Psoas muscle (tissue), 8 donors: ENCODE measurements at places on chromosomes 1 and 21.

DNA sequence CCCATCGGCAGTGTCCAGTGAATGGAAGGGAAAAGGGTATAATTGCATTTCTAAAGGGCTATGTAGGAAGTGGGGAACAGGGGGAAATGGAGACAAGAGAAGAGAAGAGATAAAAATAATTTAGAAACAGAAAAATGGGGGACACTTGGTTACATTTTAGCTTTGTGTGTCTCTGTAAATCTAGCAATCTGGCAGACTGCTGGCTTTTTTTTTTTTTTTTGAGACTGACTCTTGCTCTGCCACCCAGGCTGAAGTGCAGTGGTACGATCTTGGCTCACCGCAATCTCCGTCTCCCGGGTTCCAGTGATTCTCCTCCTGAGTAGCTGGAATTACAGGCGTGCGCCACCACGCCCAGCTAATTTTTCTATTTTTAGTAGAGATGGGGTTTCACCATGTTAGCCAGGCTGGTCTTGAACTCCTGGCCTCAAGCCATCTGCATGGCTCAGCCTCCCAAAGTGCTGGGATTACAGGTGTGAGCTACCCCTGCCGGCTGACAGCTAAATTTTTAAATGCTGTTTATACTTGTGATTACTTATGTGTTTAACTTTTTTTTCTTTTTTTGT lies 53.4 kb downstream of the AGPAT3 start:
- DNase-seq = no peak

DNA sequence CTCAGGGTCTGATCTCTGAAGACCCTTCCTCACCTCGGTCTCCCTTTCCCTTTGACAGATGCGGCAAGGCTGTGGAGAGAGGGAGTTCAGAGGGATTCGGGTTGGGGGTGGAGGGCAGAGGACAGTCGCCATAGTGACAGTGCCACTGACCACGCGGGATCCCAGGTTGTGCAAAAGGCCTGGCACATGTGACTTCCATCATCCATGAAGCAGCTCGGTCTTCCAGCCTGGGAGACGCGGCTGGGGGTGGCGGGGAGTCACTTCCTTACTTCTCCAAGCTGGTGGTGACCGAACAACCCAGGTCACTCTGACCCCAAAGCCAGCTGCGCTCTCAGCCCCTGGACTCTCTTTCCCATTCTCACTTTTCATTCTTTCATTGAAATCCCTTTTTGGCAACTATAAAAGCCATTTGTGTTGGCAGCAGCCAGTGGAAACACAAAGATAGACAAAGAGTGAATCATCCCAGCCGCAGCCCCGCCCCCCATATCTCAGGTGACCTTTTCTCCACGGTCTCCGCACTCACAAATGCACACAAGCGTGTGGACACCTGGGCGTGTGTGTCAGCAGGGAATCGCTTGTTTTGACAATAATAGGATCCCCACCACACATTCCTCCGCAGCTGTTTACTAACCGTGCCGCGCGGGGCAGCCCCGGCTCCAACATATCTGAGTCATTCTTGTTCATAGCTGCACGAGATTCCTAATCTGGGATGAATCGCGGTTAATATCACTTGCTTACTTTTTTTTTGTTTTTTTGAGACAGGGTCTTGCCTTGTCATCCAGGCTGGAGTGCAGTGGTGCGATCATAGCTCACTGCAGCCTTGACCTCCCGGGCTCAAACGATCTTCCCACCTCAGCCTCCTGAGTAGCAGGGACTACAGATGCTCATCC lies 68.3 kb downstream of the DHRS3 start:
- peak; percentile 95 for DNase-seq

DNA sequence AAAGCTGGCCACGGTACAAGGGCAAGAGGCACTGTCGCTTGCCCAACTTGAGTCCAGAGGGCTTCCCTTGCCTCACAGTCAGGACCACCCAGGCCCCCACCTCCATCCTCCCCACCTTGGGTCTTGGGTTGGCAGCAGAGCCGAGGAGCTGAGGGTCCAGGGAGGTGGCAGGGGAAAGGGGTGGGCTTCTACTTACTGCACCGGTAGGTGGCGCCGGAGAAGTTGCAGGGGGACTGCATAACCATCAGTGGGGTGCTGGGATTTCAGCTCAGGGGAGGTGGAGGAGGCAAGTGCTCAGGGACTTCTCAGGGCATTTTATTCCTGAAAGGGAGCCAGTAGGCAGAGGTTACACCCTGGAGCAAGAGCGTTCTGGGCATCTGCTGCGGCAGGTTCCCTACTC lies 44.0 kb downstream of the TRIM62 start:
- DNase-seq = peak; percentile 74

GRCh38 chr1:43484367-43484766 lies 30.6 kb upstream of the HYI start:
- no peak for DNase-seq

- DNase-seq = no peak
Observed at GRCh38 chr1:246526915-246527314, 19.8 kb upstream of the SMYD3 start.

GRCh38 chr1:53733975-53734649 lies 4.9 kb downstream of the GLIS1 start:
- no peak for DNase-seq

GRCh38 chr1:37901191-37901892 lies 42.0 kb upstream of the MTF1 start:
- DNase-seq = no peak

DNA sequence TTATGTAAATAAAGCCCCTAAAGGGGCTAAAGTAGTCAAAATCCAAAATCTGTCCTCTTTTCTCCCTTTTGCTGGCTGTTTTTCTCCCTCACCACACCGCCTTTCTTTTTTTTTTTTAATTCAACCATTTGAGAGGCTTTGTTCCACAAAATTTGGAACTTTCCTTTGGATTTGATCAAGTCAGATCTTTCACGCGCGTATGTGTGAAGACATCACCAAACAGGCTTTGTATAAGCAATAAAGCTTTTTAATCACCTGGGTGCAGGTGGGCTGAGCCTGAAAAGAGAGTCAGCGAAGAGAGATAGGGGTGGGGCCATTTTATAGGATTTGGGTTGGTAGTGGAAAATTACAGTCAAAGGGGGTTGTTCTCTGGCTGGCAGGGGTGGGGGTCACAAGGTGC lies 5.3 kb upstream of the HPDL start:
- no peak for DNase-seq

DNA sequence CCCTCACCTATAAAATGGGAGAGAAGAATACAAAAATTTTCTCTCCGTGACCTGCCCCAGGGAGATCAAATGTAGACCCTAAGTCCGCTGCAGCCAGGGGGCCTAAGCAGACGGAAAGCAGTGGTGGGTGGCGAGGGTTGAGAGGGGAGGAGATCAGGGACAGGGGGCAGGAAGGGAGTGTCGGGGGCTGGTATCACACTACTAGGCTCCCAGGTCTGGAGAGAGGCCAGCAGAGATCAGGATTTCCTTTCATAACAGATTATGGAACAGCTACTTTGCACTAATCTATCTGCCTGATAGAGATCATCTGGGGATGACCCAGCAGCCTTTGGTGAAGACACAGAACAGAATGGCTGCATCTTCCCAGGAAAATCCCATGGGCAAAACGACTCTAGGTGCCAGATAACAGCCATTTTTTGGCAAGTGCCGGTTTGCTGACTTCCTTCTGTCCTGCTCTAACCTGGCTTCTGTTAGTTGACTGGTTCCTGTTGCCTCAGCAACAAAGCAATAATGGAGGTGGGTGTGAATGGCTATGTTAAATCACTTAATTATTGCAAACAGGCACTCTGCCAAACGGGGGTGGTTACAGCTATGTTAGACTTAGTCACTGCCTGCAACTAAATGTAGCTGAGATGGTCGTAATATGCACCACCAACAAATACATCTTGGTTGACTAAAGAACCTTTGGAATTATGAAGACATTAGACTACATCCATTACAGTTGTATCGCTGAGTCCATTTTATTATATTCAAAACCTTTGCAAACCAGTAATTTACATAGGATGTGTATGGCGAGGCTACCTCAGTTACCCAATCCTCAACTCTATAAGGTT lies 30.0 kb upstream of the EPS8L3 start:
- DNase-seq = peak; percentile 39

DNA sequence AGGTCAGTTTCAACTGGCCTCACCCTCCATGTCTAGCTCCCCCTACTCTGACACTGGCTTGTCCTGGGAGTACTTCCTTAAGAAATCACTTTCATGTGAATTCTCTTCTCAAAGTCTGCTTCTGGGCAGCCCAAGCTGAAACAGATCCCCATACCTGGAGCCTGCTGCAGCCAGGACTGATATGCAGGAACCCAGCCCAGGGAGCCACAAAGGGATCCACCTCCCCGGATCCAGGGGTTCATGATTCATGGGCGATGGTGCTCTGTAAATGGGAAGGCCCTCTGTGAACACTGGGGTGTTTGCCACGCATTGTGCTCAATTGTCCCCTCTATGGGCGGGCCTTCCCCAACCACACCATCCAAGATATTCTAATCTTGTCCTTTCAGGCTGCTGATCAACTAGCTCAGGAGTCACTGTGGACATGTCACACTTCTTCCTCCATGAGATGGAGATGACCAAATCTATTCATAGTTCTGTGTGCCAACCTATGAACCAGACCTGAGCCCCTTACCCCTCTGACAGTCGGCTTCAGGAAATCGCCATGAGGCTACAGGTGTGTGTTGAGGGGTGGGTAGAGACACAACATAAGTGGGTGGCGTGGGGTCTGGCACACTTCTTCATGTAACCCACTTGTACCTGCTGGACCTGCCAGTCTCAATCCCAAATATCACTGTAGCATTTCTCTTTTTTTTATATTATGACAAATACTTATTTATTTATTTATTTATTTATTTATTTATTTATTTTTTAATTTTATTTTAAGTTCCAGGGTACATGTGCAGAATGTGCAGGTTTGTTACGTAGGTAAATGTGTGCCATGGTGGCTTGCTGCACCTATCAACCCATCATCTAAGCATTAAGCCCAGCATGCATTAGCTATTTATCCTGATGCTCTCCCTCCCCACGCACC lies 41.8 kb downstream of the RUNX3 start:
- DNase-seq = no peak

DNA sequence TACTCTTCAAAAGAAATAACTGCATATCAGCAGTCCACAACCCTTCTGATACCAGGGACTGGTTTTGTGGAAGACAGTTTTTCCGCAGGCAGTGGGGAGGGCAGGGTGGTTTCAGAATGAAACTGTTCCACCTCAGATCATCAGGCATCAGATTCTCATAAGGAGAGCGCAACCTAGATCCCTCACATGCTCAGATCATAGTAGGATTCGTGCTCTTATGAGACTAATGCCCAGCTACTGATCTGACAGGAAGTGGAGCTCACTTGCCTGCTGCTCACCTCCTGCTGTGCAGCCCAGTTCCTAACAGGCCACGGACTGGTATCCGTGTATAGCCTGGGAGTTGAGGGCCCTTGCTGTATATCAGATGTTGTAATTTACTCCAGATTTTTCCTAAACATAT lies 11.5 kb downstream of the RO60 start:
- DNase-seq = no peak

- DNase-seq = peak; percentile 50
Observed at GRCh38 chr1:43853161-43853921, 80.3 kb upstream of the ARTN start.

GRCh38 chr1:80926531-80926930 lies 874.2 kb upstream of the ADGRL2 start:
- DNase-seq = no peak

DNA sequence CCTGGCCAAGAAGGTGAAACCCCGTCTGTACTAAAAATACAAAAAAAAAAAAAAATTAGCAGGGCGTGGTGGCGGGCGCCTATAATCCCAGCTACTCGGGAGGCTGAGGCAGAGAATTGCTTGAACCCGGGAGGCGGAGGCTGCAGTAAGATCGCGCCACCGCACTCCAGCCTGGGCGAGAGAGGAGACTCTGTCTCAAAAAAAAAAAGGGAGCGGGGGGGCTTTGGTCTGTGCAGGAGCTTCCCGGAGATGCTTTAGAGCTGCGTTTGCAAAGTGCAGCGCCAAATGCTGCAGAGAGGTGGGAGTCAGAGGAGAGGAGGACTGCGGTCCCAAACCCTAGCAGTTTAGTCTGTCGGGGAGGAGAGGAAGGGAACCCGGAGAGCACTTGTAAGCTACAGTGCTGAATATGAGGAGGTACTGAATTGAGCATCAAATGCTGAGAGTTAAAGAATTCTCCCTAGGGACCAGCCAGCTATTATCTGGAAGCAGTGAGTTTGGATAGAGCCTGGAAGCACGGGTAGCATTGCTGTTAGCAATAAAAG lies 569 bp downstream of the FALEC start:
- no peak for DNase-seq

- no peak for DNase-seq
Observed at GRCh38 chr1:226569879-226570547, 21.4 kb downstream of the STUM start.
